ENCODE measurements at places on chromosomes 2 and 18.

DNA sequence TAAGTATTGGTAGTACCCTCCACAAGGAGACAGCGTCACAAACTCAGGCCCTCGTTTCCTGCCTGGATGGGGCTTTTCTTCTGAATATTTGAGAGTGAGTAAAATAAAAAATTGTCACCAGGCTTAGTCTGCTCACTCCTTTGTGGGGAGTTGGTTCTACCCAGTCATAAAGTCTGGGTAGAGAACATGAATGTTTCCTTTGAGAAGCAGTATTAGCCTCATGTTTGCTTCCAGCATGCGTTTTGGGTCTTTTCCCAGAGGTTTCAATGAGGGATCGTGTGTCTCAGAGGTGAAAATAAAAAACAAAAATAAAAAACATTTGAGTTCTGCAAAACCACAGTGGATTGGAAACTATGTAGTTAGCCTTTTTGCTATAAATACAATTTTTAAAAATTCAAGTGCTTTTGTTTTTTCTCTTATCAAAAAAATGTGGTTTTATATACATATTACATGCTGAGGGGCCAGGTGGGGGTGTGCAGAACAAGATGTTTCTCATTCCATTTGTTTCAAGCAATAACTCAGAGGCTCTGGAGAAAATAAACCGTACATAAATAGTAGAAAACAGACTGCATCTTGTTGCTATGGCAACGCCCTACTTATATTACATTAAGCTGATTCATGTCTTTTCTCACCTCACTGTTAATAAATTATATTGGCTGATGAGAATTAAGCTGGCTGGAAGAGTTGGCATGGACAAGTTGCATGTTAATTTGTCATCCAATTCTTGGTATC is 225.4 kb upstream of the FBXO11 start:
- no peak for DNase-seq

- no peak for DNase-seq
Observed at GRCh38 chr2:41913311-41913710, 134.5 kb upstream of the PKDCC start.

- DNase-seq = no peak
Observed at GRCh38 chr2:187934236-187934635, 357.4 kb upstream of the GULP1 start.

GRCh38 chr2:43729491-43730174 is 44.2 kb upstream of the DYNC2LI1 start:
- DNase-seq = no peak

DNA sequence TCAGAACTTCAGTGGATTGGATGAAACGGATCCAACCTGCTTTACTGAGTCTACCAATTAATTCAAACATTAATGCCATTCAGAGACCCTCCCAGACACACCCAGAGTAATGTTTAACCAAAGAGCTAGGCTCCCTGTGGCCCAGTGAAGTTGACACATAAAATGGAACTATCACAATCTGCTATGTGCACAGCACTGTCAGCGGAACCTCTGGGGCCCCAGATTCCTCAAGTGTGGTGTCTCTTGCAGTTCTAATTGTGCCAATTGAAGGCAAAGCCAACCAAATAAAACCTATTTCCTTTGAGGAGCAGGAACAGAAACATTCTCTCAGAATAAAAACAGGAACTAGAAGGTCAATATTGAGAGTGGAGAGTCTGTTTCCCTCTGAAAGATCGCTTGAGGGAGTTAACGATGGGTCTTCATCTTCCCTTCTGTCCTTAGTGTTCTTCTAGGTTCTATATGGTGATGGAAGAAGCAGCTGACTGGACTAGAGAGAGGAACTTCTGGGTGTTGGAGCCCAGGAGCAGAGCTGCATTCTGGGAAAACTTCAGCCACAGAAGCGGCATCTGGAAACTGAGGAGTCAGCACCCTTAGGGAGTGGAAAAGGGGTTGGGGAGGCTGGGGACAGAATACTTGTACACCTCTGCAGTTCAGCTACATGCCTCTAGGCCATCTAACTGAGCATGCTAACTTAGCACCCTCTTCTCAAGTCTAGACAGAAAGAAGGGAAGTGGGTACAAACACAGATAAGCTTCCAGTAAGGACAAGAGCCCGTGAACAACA is 174.4 kb upstream of the FBXO11 start:
- no peak for DNase-seq

DNA sequence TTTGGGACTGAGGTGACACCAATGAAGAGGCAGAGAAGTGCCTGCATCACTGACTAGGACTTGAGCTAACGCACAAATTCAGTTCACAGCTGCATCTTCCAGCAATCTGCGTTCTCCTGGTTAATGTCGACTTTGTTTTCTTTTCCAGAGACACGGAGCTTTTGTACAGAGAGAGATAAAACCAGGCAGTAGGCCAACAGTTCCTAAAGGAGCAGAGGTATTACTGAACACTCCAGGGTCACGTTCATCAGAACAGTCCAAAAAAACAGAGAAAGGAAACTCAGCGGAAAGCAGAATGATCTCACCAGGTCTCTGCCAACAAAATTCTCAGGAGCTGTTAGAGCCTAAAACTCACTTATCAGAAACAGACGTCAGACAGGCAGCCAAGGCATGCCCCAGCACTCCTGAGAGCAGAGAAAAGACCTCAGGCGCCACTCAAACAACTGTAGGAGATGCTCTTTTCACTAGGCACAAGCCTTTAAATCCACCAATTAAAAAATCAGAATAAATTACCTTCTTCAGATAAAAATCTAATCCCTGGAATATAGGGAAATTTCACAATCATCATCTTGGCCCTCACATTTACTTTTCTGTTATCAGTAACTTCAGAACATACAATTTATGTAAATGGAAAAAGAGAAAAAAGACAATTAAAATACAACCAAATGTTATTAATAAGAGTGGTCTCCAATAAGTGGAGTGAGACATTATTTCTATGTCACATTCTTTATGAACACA is 95.9 kb upstream of the SPTBN1 start:
- no peak for DNase-seq

DNA sequence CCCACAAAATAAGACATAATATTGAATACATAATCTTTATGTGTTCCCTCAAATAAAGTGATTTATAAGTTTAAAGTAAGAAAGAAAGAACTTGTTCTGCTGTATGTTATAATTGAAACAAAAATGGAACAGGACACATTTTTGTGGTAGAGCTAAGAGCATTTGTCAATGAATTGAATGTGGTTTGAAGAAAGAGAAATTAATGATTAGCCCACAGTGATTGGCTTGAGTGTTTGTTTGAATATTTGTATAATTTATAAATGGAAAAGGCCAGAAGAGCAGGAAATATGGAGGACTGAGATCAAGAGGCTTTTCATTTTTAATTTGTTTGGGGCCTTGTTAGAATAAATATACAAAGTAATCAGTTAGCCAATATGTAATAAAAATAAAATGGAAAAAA is 395.1 kb upstream of the CDH19 start:
- DNase-seq = no peak

DNA sequence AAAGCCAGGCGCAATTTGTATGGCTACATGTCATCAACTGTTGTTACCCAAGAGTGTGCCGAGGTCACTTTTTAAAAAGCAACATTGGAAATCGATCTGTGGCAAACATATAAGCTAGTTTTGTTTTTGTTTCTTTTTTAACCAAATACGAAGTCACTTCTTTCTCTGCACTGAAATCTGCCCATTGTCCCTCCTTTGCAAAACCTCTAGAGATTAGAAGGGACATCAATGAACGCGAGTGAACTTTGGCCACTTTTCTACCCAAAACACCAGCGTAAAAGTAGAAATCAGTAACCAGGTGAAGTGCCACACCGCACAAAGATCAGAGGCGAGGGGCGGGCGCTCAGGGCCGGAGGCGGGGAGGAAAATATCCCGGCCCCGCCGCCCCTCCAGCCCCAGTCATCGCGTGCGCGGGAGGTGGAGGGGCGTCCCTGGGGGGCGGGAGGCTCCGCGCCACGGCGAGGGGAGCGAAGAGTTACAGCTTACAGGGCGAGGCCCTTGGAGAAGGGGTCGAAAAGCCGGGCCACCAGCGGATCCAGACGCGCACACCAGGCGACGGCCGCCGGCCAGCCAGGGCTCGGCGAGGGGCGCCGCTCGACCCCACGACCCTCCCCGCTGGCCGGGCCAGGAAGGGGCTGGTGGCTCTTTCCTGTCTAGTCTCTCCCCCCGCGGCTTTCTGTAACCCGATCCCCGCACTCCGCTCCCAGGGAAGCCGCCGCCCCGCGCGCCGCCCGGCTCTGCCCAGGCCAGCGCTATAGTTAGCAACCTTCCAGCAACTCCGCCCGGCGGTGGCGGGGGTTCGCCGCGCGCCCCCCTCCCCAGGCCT is 993 bp downstream of the RBMS1 start:
- peak; percentile 21 for DNase-seq

DNA sequence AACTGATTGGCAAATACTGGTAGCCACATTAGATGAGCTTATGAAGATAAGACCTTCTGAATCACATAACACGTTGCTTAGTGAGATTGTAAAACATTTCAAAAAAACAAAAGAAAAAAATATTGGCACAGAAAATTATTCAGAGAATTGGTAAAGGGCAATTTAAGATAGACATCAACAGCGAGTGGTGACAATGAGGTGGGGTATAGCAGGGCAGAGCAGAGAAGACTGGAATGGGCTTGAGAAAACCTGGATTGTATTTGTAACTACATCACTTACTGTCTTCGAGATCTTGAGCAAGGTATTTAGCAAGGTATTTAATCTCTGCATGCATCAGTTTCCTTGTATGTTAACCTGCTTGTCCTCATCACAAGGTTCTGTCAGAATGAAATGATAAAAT is 313.0 kb upstream of the MEIS1 start:
- no peak for DNase-seq

DNA sequence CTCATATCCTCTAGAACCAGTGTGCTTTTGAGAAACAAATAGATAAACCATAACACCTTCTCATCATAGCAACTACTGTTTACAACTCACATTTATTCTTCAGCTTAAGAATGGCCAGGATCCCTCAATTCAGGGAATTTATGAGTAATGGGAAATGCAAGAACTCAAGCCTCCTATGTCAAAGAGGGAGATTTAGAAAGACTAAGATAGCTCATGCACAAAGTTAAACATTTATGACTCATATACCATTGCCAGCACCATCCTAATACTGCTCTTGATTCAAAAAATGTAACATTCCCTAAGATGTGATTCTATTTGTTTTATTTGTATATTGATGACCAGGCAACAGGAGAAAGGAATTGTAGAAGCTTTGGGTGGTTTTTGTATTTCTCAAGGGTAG is 172.8 kb downstream of the CYP26B1 start:
- no peak for DNase-seq

DNA sequence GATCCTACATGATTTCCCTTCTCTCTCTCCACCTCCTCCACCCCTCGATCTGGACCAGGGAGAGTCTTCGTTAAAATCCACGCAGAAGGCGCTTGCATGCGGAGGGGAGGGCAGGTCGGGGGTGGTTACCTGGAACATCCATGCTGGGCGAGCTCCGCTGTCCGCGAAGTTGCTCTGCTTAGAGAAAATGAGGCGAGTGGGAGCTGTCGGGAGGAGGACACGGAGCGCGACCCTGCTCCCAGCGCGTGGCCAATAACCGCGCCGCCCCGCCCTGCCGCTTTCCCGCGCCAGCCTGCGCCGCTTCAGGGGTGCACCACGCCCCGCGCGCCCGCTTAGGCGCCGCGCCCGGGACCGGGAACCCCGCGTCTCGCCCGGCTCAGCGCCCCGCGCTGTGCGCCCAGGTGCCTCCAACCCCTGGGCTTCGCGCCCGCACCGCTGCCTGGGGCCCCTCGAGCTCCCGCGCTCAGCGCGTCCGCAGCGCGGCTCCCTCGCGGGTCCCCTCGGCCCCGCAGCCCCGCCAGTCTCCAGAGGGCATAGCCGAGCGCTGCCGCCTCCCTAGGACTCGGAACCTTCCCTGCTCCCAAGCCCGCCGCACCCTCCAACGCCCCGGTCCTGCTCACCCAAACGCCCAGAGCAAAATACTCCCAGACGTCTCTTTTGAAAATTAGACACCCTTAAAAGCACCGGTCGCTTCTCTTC is 636 bp downstream of the CBLN2 start:
- DNase-seq = no peak

GRCh38 chr2:157627594-157628476 is 829 bp downstream of the ACVR1C start:
- DNase-seq = no peak

DNA sequence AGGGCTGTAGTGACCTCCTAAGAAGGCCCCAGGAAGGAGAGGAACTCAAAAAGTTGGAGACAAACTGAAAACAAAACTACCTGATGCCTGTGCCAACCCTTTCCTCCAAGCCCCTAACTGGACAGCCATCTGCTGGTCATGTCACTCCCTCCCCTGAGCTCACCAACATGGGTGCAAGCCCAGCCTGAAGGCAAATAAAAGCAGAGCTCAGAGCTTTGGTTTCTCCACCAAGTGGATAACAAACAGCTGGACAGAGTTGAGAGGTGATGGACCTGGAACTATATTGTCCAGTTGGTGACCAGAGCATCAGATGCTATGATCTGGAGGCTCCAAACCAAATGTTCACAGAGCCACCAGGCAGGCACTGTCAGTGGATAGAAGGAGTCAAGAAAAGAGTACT is 34.6 kb upstream of the MAL start:
- no peak for DNase-seq

DNA sequence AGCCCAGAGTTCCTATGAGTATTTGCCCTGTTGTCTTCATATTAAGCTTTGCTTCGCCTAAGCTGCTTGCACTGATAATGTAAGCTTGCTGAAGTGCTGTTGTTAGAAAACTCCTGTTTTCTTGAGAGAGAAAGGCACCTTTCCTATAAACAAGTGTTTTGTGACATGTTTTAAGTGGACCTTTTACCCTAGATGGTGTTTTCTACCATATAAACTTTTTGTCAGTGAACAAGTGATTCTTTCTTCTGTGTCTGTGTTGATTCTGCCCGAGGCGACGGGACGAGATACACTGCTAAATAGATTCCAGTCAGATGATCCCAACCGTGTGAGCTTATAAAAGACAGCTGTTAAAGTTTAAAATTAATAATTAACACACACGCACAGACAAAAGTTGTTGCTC is 24.1 kb downstream of the CABLES1 start:
- no peak for DNase-seq

DNA sequence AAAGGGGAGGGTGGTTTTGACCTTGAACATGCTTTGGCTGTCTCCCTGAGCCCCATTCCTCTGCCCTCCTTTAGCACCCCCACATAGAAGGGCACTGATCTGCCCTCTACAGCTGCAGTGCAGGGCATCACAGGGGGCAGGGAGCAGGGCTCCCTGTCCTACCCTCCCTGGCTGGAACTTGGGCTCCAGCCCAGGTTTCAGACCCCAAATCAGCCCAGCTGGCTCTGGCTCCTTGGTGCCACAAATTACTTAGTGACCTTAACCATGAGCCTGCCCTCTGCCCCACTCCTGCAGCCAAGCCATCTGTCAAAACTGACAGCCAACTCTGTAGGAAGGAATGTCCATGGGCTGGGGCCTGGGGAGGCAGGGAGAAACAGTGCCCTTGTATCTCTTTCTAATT is 105.6 kb downstream of the MAPK4 start:
- no peak for DNase-seq

DNA sequence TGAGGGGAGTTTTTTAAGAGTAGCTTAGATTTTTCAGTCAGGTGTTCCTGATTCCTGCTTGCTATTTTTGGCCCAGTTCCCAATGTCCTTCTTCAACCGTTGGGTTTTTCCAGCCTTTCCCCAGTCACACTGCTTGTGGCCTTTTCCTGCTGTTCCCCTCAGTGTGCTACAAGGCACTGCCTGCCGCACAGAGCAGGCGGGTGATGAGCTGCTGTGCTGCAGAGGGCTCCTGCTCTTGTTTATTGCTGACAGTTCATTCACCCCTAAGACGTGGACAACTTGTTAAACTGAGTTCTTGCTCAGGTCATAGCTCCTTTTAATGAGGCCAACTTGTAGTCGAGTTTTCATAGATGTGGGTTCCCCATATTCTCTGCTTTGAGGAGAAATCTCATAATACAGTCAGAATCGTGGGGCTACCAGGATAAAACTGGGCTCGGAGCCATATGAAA is 20.6 kb downstream of the EIF4E2 start:
- no peak for DNase-seq

Data from stimulated activated CD8-positive, alpha-beta memory T cell treated with anti-CD3 and anti-CD28 coated beads, Interleukin-4, amount 100 ng/mL, for 1 hour (primary cell).